ENCODE measurements at places on chromosomes 12 and 14.

DNA sequence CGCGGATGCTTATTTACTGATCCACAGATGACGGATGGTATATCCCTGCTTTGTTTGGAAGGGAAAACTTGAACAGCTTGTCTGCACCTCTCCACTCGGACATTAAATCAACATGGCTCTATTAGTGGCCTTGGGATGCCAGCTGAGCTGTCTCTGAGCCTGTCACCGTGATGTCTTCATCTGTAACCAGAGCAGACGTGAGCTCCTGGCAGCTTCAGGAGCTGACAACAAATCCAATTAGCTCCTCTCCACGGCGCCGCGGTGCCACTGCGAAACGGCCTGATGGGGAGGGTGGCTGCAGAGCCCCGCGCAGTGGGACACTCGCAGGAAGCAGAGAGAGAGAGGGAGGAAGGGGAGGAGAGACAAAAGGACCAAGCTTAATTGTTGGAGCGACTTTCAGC is 112.3 kb downstream of the PAPOLA start:
- DNase-seq = no peak

- no peak for DNase-seq
Measured at GRCh38 chr12:64891629-64892028, 67.2 kb downstream of the TBC1D30 start.

DNA sequence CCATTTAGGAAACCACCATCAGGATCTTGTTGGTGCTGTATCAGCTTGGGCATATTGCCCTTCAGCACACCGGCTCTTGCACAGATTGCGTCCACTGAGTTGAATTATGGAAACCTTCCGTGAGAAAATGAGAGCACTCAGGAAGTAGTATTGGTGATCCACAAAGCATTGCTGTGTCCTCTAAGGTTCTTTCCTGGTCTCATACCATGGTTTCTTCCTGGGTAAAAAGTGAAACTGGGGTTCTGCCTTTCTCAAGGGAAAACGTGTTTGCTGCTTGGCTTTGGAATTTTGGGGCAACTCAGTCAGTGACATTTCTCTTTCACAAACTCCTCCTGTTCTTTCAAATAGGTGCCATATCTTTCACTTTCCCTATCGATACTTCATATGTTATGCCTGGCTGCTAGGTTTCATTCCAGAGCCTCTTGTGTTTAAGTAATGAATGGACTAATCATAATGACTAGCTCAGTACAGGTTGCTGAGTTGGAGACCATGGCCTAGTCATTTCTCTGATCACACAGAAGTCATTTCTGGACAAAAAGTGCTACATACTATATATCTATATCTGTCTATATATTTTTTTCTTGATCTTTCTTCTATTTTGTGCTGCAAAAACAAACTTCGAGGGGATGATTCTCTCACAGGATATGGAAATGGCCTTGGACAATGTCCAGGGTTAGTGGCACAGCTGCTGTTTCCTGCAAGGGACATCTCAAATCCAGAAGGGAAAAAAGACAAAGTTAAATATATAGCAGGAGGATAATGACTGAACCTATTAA is 423.4 kb downstream of the ZFP36L1 start:
- DNase-seq = no peak

- no peak for DNase-seq
Measured at GRCh38 chr12:100069795-100070194, 72.9 kb downstream of the BLTP3B start.

GRCh38 chr14:73889376-73889775 is 2.7 kb downstream of the ZNF410 start:
- no peak for DNase-seq

GRCh38 chr14:57732463-57733285 is 133.2 kb downstream of the SLC35F4 start:
- no peak for DNase-seq

DNA sequence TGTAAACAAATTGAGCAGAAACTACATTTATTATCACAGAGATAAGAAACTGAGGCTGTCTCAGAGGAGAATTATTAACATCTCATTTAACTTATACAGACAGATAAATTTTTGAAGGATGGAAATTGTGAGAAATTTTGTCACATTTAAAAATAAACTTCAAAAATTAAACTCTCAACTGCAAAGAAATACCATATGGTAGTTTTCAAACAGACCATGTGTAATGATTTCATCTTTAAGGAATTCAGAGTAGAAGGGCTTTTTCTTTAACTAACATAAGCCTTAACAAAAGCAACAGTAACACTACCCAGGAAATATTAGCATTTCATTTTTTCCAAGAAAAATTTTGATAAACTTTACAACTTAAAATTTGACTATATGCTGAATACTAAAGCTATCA is 26.6 kb downstream of the NUP37 start:
- no peak for DNase-seq
